HepG2 (cell line): ENCODE measurements at places on chromosomes 2 and 18. TPM values are rescaled to one million over a fixed set of nuclear protein-coding genes. Genes with fewer than 3 reads are reported as not detected.
A peak's percentile ranks its signal among the peaks of the same experiment; 100 is the strongest.

PRKAG3 gene
- total RNA-seq: not detected in 2 replicates

DNA sequence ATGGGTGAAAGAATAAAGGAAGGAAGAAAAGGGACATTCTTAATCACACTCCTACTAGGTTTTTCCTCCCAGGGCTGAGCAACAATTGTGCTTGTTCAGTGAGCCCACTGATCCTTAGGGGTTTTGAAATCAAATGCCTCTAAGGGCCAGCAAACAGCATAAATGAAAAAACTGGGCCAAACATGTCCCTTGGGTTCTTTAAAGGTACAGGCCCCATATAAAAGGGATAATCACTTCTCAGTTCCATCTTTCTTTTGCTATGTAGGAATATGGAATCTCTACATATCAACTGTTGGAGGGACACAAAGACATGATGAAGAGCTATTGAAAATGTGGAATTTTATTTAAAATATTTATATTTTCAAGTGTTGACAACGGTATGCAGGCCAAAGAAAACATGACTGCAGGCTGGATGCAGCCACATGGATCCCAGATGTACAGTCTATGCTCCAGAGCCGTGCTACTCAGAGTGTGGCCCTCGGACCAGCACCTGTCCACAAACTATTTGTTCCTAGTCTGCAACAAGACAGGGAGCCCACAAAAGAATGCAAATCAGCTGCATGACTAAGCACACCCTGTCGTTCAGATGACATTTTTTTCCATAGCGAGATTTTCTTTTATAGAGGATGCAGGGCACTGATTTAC is 110.0 kb downstream of the CDH20 start:
- H3K27me3 ChIP-seq: no peaks in the 10 kb centered on the region
- H3K4me3 ChIP-seq: no peak overlapping the region
- no peaks in the 10 kb centered on the region for H3K36me3 ChIP-seq

GRCh38 chr2:95272781-95273180 is 1.5 kb upstream of the PROM2 start:
- no peak overlapping the region for H3K4me3 ChIP-seq
- no peaks in the 10 kb centered on the region for H3K36me3 ChIP-seq
- H3K27ac ChIP-seq: no peak overlapping the region
- H3K4me1 ChIP-seq: no peaks in the 10 kb centered on the region

DNA sequence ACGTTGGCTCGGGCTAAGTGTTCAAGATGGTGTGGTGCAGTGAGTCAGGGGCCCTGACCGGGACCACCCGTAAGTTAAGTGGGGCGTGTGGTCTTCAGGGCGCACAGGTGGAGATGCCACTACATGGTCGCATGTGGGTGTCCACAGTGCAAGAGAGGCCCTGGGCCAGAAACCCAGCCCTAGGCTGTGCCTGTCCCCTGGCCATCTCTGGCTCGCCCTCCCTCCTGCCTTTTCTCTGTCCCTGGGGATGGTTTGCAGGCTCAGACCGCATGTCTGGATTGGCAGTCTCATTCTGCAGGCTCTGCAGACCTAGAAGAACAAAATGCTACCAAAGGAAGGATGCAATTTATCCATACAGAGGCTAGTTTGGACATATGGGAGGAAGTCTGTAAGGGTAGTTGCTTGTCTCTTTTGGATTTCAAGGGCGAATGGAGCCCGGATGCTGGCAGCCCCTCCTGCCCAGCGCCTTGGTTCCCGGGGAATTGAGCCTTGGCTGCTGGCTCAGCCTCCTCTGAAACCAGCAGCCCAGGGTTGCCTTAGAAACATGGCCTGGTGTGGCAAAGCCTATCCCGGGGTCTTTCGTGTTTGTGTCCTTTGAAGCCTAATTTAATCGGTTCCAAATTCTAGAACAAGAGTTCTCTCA is 417.5 kb upstream of the HS6ST1 start:
- H3K27ac ChIP-seq: no peak overlapping the region
- H3K36me3 ChIP-seq: no peaks in the 10 kb centered on the region
- H3K4me3 ChIP-seq: no peak overlapping the region
- peaks cover 52% of the 10 kb centered on the region for H3K27me3 ChIP-seq

DNA sequence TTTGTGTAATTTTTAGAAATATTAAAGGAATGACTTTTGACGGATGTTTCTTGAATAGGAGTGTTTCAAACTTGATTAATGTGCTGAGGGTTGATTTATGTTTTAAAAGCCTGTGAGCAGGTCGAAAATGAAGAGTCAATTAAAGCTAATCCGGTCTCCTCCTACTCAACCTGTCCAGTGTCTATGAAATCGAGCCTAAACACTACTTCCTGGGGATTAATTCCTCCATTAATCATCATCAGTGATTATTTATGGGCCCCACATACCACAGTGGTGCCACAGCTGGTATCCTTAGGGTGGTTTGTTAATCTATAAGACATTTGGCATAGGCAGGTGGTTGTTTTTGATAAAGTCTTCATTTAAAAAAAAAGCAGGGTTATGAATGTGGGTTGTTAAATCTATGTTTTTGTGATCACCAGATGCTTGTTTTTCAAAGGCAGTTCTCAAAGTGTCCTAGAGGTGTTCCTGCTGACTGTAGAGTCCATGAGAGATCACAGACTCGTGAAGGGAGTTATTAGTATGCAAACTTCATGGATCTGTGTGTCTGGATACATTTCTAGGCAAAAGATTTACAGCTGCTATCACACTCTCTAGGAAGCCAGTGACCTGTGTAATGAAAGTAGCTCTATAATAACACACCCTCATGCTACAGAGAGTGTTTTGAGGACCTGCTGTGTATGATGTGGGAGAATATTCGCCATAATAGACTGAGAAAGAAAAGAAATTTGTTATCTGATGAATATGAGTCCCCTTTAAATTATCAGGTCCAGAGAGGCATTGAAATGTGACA is 308.6 kb downstream of the AKAIN1 start:
- no peak for DNase-seq
- no peak overlapping the region for H3K4me3 ChIP-seq
- H3K27ac ChIP-seq: no peak overlapping the region
- H3K36me3 ChIP-seq: no peaks in the 10 kb centered on the region
- no peaks in the 10 kb centered on the region for H3K27me3 ChIP-seq

GRCh38 chr2:5121642-5122041 is 570.5 kb upstream of the SOX11 start:
- no peaks in the 10 kb centered on the region for H3K4me1 ChIP-seq
- no peak overlapping the region for H3K27ac ChIP-seq
- no peak for DNase-seq
- H3K36me3 ChIP-seq: no peaks in the 10 kb centered on the region

DNA sequence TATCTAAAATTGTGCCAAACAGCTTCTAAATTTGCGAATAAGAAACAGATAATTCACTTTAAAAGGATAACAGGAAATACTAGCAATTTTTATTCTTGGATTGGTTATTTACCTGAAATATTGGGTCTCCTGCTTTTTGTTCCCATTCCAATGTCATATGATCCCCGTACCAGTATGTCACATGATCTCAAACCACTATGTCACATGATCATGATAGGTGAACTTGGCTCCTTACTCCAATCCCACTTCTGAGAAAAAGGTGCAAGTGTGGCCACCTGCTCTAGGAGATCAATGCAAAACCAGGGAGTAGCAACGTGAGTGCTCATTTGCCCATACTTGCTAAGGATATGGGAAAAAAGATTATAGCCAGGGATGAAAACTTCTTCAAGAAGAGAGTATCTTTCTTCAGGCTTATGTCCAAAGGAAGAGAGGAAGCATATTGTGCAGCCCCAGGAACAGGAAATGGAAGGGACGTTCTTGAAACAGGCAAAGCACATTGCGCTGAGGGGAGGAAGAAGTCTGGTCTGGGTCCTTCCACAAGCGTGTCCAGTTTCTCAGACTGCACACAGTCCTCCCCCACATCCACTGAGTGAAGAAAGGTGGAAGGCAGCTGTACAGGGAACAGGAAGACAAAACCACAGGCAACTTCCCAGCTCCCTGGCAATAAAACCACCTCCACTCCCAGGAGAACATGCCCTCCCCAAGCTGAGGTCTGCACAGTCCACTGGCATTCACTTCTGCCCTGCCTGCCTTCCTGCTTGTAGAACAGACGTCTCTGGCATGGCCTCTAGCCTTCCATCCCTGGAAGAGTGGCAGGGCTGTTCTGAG is at the start of gene LYG2:
Gene LYG2, minus strand, starts transcription at position 176 of the 828 bp plus-strand sequence. CDS start 1,406 bp downstream, outside the sequence.
- no peaks in the 10 kb centered on the region for H3K4me1 ChIP-seq
- H3K27me3 ChIP-seq: no peaks in the 10 kb centered on the region
- H3K36me3 ChIP-seq: no peaks in the 10 kb centered on the region
- DNase-seq: no peak
- no peak within 1 kb of the TSS for H3K27ac ChIP-seq

DNA sequence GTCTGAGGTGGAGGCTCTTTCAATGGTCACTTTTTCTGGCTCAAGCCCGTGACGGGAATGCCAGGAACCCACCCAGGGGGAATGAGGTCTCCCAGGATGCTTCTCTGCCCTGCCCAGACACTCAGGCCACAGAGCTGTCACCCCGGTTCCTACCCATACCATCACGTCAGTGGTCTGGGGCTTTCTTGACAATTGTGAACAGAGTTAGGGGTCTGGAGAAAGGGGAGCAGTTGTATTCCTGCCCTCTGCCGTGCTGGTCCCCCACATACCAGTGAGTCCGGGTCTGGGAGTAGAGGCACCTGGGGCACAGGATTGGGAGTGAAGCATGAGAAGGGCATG is 97.2 kb downstream of the B3GNT2 start:
- H3K4me3 ChIP-seq: peak overlapping the region; percentile 50
- H3K27me3 ChIP-seq: no peaks in the 10 kb centered on the region; the same call in 2 of the 3 replicates
- no peak overlapping the region for H3K27ac ChIP-seq
- H3K4me1 ChIP-seq: peaks cover 29% of the 10 kb centered on the region

GRCh38 chr2:39530411-39530866 is 93.4 kb upstream of the MAP4K3 start:
- peaks cover 47% of the 10 kb centered on the region for H3K4me1 ChIP-seq
- no peak overlapping the region for H3K27ac ChIP-seq
- no peak for DNase-seq
- no peak overlapping the region for H3K4me3 ChIP-seq
- peaks cover 2% of the 10 kb centered on the region; the same call in 1 of the 2 replicates for H3K36me3 ChIP-seq
